A673 (cell line): ENCODE measurements at places on chromosomes 5 and 9. TPM values are rescaled to one million over a fixed set of nuclear protein-coding genes. Genes with fewer than 3 reads are reported as not detected.

DNA sequence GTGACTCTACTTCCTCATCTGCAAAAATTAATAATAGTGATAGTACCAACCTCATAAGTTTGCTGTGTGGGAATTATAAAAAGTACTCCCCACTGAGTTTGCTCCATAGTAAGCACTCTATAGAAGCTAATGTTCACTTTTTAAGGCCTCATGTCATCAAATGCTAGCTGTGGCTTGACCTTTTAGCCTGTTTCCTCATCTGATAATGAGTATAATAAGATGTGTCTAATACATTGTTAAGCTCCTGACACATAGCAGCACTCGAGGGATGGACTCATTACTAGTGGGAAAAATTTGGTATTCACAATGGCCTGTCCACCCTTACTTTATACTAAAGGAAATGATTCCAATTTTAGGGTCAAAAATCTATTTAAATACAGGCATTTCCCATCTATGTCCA lies 26.1 kb upstream of the CAST start:
- DNase-seq = no peak
- H3K36me3 ChIP-seq = no peaks in the 10 kb centered on the region
- H3K27me3 ChIP-seq = no peaks in the 10 kb centered on the region
- H3K4me3 ChIP-seq = no peak overlapping the region

DNA sequence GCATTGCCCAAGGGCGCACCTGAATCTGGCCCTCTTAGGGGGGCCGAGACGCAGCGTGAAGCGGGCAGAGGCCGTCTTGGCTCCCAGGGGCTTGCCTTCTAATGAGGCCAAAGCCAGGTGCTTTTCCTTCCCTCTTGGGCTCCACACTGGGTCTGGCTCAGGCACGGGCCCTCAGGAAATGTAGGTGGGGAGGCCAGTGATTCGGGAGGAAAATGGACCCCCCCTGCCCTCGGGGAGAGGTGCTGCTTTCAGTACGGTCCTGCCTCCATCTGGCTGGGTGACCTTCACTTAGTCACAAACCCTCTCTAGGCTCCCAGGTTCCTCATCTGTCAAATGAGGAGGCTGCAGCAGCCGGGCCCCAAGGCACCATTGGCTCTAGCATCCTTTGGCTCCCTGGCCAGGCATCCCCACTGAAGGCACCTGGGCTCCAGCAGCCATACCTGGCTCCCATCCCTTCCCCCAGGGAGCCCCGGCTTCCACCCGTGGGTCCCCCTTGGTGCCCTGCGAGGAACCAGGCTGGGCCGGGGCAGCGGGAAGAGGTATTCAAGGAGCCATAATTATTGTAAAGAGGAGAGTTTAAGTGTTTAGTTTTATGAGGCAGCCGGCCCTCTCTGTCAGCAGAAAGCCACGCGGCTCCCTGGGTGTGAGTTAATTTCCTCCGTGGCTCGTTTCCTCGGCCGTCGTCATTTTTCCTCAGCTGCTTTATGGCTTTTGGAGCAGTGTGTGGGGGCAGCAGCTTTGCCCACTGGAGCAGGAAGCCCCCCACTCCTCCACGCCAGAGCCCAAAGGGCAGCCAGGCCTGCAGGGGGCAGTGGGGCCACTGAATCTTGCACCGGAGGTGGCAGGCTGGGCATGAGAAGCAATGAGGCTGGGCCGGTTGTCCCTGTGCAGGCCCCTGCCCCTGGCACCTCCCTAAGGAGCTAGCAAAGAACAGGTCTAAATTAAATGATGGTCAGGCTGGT lies 24.9 kb upstream of the UNC5A start:
- no peak overlapping the region for H3K27ac ChIP-seq
- DNase-seq = no peak
- no peaks in the 10 kb centered on the region for H3K36me3 ChIP-seq
- no peaks in the 10 kb centered on the region for H3K27me3 ChIP-seq
- H3K4me1 ChIP-seq = no peaks in the 10 kb centered on the region

DNA sequence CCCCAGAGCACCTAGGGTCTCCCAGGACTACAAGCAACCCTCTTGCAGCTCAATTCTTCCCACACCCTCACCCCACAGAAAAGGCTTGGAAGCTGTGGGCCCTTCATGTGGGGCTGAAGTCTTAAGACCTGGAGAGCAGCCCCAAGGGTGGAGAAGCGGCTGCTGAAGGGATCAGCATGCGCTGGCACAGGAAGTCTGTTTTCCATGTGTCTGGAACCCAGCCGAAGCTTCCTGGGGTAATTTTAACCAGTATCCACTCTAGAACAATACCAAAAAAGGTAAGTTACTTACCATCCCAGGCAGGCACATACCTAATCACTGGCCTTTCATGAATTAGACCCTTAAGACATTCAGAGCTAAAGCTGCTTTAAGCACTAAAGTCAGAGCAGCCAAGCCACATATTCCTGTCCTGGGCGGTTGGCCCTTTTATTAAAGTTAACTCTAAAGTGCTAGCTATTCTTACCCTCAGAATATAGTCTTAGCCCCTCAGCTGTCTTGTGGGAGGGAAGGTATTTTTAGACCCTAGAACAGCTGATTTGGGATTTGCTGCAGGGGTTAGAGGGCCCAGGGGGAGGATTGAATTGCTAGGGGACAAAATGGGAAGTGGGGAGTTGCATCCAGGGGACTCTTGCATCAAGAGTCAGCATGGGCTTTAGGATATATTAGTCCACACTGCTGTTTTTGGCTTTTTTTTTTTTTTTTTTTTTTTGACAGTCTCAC lies 6.9 kb downstream of the IL17B start:
- no peaks in the 10 kb centered on the region for H3K36me3 ChIP-seq
- no peak for DNase-seq
- H3K27me3 ChIP-seq = no peaks in the 10 kb centered on the region
- no peak overlapping the region for H3K27ac ChIP-seq

DNA sequence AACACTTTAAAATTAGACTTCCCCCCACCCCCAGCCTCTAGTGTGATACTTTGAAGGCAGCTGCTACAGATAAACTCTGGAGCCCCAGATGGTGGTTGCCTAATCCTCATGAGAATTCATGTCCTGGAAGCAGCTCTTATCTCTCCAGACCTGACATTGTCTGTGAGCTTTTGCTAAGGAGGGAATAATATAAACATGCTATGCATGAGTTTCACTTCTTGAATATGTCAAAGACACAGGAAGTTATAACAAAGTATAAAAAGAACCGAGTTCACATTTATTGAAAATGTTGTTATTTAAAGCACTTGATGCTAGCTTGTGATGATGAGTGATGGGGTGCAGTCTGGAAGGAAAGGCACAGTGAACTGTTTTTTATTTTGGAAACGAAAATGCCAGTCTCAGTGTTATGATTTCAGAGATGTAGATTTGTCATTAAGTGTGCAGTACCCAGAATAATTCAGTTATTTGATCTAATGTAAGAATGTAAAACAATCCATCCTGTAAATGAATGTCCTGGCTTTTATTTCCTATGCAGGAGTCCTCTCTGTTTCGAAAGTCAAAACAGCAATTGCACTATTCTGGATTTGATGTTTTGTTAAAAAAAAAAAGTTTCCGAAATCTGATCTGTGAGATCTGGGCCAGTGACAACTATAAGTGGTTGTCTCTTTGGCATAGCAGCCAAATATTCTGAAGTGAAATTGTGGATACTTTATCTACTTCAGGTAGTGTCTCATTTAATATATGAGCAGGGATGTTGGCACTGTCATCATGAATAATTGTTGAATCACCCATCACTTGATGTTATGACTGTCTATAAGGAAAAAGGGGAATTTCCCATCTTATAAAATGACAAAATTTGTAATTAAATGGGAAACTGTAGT lies 77.0 kb downstream of the ZCCHC7 start:
- H3K27ac ChIP-seq = peak overlapping the region; percentile 52
- DNase-seq = peak; percentile 71
- peaks cover 86% of the 10 kb centered on the region for H3K4me1 ChIP-seq
- H3K4me3 ChIP-seq = peak overlapping the region; percentile 17
- H3K36me3 ChIP-seq = no peaks in the 10 kb centered on the region

- H3K4me3 ChIP-seq = no peak overlapping the region
- no peak overlapping the region for H3K27ac ChIP-seq
- H3K27me3 ChIP-seq = no peaks in the 10 kb centered on the region
- peaks cover 13% of the 10 kb centered on the region for H3K36me3 ChIP-seq
Measured at GRCh38 chr9:34396276-34397214, 19.8 kb upstream of the MYORG start.

- H3K4me1 ChIP-seq = peaks cover 19% of the 10 kb centered on the region
- no peaks in the 10 kb centered on the region for H3K27me3 ChIP-seq
- H3K4me3 ChIP-seq = no peak overlapping the region
- no peak overlapping the region for H3K27ac ChIP-seq
- no peaks in the 10 kb centered on the region for H3K36me3 ChIP-seq
Measured at GRCh38 chr9:87386490-87387025, 111.1 kb upstream of the DAPK1 start.

- H3K36me3 ChIP-seq = peaks cover 3% of the 10 kb centered on the region
- H3K4me3 ChIP-seq = no peak overlapping the region
- H3K4me1 ChIP-seq = no peaks in the 10 kb centered on the region
- H3K27ac ChIP-seq = no peak overlapping the region
- DNase-seq = no peak
- H3K27me3 ChIP-seq = no peaks in the 10 kb centered on the region
Measured at GRCh38 chr9:131613921-131614320, 68.6 kb downstream of the PRRT1B start.

GRCh38 chr9:112006361-112007020 lies 109.9 kb downstream of the UGCG start:
- H3K27me3 ChIP-seq = no peaks in the 10 kb centered on the region
- no peaks in the 10 kb centered on the region for H3K36me3 ChIP-seq
- no peak overlapping the region for H3K4me3 ChIP-seq
- H3K27ac ChIP-seq = no peak overlapping the region
- no peak for DNase-seq
- H3K4me1 ChIP-seq = no peaks in the 10 kb centered on the region

- H3K27me3 ChIP-seq = no peaks in the 10 kb centered on the region
- H3K4me1 ChIP-seq = peaks cover 4% of the 10 kb centered on the region
- H3K27ac ChIP-seq = no peak overlapping the region
Measured at GRCh38 chr5:14358536-14358935, 215.4 kb downstream of the TRIO start.

DNA sequence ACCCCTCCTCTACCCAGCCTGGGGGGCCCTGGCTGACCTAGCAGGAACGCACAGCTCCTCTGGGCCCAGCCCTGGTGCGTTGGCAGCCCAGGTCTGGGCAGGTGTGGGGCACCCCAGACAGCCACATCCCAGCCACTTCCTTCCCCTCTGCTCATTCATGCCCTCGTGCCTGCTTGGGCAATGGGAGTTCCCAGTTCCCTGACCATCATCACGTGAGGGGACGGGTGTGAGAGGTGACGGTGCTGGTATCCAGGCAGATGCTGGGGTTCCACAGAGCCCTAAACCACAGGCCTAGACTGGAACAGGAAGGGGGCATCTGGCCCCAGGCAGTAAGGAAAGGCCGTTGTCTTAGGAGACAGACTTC lies 8.4 kb downstream of the RALGDS start:
- H3K27me3 ChIP-seq = no peaks in the 10 kb centered on the region
- no peak overlapping the region for H3K4me3 ChIP-seq
- H3K4me1 ChIP-seq = peaks cover 28% of the 10 kb centered on the region
- H3K36me3 ChIP-seq = peaks cover 23% of the 10 kb centered on the region
- no peak overlapping the region for H3K27ac ChIP-seq
- no peak for DNase-seq

DNA sequence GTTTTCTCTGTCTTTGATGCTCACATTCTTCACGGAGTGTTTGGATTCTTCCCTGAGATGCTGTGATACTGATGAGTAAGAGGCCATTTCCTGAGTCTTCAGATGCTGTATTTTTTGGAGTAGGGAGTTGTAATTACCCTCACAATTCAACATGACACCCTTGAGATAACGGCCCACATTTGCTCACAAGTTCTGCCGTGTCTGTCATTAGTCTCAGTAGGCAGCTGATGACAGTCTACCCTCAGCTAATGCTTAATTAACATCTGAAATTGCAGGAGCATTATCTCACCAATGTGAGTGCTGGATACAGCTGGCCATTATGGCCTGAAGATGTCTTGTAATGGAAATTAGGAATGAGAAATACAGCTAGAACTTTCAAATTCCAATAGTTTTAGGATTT lies 307.1 kb upstream of the ADCY2 start:
- no peak overlapping the region for H3K4me3 ChIP-seq
- H3K27ac ChIP-seq = no peak overlapping the region
- no peak for DNase-seq
- H3K27me3 ChIP-seq = no peaks in the 10 kb centered on the region

DNA sequence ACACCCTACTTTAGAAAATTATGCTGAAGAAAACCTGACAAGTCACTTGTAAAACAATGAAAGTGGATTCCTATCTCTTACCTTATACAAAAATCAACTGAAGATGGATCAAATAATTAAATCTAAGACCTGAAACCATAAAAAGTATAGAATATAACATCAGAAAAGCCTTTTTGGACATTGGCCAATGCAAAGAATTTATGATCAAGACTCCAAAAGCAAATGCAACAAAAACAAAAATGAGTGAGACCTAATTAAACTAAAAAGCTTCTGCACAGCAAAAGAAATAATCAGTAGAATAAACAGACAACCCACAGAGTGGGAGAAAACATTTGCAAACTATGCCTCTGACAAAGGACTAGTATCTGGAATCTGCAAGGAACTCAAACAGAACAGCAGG lies 303.0 kb upstream of the CDH9 start:
- H3K36me3 ChIP-seq = no peaks in the 10 kb centered on the region
- no peak overlapping the region for H3K27ac ChIP-seq
- no peak for DNase-seq
- no peak overlapping the region for H3K4me3 ChIP-seq

GRCh38 chr9:107261106-107261505 lies 22.0 kb upstream of the RAD23B start:
- no peaks in the 10 kb centered on the region for H3K27me3 ChIP-seq

GRCh38 chr5:79692596-79692995 lies 3.0 kb downstream of the CMYA5 start:
- no peaks in the 10 kb centered on the region for H3K27me3 ChIP-seq
- no peaks in the 10 kb centered on the region for H3K36me3 ChIP-seq
- DNase-seq = peak; percentile 19
- peaks cover under 1% of the 10 kb centered on the region for H3K4me1 ChIP-seq

DNA sequence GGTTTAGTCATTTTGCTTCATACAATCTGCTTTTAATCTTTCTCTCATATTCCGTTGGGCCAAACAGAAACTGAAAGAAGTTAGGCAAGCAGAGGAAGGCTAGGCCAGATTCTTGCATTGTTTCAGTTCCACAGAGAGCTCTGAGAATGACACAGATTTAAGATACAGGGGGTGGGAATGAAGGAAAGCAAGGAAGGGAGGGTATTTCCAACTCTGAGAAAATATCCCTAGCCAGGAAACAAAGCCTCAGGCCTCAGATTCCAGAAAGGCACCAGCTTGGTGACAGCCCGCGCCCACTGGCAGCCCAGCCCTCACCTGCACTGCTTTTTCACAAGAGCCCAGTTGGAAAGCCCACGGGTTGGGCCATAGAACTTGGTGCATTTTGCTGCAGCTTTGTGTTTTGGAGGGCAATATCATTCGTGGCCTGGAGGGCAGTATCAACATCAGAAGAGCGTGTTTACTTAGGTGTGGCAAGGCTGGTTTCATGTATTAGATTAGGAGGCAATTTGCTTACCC lies 63.5 kb downstream of the ENC1 start:
- peaks cover 10% of the 10 kb centered on the region for H3K4me1 ChIP-seq
- H3K4me3 ChIP-seq = no peak overlapping the region
- H3K27me3 ChIP-seq = no peaks in the 10 kb centered on the region

Gene SLCO4C1
- 0.13 and 0.55 TPM in 2 replicates for total RNA-seq

Gene CTSV
- 10.2 and 14.2 TPM in 2 replicates for total RNA-seq

Gene GEMIN5
- 42.5 and 50.6 TPM in 2 replicates for total RNA-seq

Gene C1QTNF2
- 0.24 and 0.39 TPM in 2 replicates for total RNA-seq

Gene MARCOL
- total RNA-seq = not detected in 2 replicates

Gene TEX48
- not detected in 2 replicates for total RNA-seq

Gene IL6ST
- total RNA-seq = 39.8 and 42.2 TPM in 2 replicates
